ENCODE measurements at places on chromosomes 16 and 17. TPM values are rescaled to one million over a fixed set of nuclear protein-coding genes. Genes with fewer than 3 reads are reported as not detected.

CNGB1 gene
- total RNA-seq: 0.21 TPM

OR1F1 gene
- total RNA-seq: not detected

C1QBP gene
- total RNA-seq: 202 TPM

GRCh38 chr17:55296171-55296695, 31.5 kb downstream of the HLF start:
- no peak overlapping the region for H3K27ac ChIP-seq
- H3K4me3 ChIP-seq: no peak overlapping the region
- H3K27me3 ChIP-seq: no peaks in the 10 kb centered on the region
- no peaks in the 10 kb centered on the region for H3K36me3 ChIP-seq

GRCh38 chr17:34647511-34647910, 68.1 kb downstream of the TMEM132E start:
- DNase-seq: no peak
- H3K4me3 ChIP-seq: no peak overlapping the region
- peaks cover 19% of the 10 kb centered on the region for H3K27me3 ChIP-seq
- H3K27ac ChIP-seq: no peak overlapping the region
- H3K4me1 ChIP-seq: peaks cover 12% of the 10 kb centered on the region
- no peaks in the 10 kb centered on the region for H3K36me3 ChIP-seq

DNA sequence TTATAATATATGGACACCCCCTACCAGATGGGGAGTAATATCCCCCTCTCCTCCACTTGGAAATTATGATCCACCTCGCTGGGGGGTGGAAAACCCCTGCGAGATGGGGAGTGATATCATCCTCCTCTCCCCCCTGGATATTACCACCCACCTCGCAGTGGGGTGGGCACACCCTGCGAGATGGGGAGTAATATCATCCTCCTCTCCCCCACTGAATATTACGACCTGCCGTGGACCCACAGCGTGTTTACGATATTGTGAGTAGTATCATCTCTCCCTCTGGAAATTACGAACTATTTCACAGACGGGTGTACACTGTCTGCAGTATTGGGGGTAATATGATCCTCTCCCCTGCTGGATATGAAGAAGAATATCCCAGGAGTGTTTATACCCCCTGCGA, 228.3 kb upstream of the WSCD1 start:
- no peak for DNase-seq
- no peak overlapping the region for H3K27ac ChIP-seq
- peaks cover 4% of the 10 kb centered on the region for H3K4me1 ChIP-seq
- H3K4me3 ChIP-seq: no peak overlapping the region
- H3K27me3 ChIP-seq: no peaks in the 10 kb centered on the region

GRCh38 chr17:31093866-31094599, 744 bp upstream of the NF1 start:
- DNase-seq: no peak
- no peaks in the 10 kb centered on the region for H3K27me3 ChIP-seq
- H3K4me3 ChIP-seq: peak overlapping the region; percentile 92
- peak overlapping the region; percentile 98 for H3K27ac ChIP-seq
